ENCODE measurements at places on chromosomes 13 and 19.

- no peak for DNase-seq
These were observed 18.1 kb upstream of the NDFIP2 start for GRCh38 chr13:79462895-79463294.

- no peak for DNase-seq
These were observed 1.6 kb downstream of the DCLK1 start for GRCh38 chr13:36129539-36129938.

DNA sequence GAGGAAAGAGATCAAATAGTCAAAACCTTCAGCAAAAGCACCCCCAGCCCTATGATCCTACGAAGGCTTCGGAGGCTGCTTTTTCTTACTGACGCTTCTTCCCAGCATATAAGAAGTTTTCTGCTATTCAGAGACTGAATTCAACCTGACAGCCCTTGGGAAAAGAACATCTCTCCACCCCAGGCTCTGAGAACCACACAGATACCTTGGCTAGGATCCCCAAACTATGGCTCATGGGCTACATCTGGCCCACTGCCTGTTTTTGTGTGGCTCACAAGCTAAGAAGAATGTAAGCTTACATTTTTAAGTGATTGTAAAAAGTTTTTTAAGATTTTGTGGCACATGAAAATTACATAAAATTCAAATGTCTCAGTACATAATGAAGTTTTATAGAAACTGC lies 3.0 kb downstream of the SLC15A1 start:
- DNase-seq = peak; percentile 81

DNA sequence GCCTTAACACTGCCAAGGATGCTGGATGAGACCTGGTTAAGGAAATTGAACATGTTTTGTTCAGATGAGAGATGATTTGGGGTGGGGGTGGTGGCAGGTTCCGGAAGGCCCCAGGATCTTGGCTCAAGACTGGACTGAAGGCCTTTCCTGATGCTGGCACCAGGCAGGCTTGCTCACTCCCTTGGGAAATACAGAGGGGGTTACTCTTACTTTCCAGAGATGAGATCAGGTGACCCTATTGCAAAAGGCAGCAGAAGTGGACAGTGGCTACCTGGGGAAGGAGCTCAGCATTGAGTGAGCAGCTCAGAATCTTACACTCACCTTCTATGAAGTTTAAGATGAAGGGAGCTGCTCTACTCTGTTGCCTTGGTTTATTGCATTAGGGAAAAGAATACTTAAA lies 10.8 kb downstream of the GATAD2A start:
- DNase-seq = no peak

DNA sequence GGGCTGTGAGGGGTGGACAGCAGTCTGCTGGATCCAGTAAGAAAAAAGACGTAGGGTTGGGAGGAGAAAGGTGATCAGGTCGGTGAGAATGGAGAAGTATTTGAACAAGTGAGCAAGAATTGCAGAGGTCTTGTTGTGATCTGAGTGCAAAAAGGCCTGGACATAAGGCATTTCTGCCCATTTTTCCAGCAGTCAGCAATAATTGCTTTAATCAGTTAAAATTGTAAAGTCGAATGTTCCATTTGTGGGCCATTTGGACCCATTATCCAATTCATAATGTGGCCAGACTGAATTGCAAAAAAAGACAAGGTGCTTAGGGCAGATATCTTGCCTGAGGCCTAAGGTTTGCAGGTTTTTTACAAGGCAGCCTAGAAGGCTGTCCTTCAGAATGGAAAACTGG lies 86.1 kb downstream of the ZNF737 start:
- DNase-seq = no peak

GRCh38 chr19:41866284-41866683 lies 6.2 kb downstream of the RPS19 start:
- no peak for DNase-seq
